ENCODE measurements at places on chromosomes 1 and 21.

GRCh38 chr1:205477759-205478247 is 22.0 kb upstream of the BLACAT1 start:
- DNase-seq: no peak

DNA sequence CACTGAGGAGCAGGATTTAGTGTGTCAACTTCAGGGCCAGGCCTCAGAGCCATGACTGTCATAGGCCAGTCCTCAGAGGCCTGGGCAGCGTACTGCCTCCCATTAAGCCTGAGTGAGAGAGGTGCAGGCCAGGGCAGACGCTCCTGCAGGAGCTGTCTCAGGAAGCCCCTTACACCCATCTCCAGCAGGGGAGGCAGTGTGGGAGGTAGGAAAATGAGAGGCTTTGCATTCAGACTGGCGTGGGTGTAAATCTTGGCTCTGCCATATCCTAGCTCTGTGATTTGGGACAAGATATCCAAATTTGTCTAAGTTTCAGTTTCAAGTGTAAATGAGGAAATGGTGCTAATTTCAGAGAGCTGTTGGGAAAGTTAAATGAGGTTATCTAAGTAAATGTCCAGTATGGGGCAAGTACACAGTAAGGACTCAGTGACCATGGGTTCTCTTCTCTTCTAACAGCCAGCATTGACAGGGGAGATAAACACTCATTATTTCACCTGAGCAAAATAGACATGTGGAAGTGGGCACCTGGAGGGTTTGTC is 184.1 kb downstream of the ZSCAN20 start:
- DNase-seq: no peak

GRCh38 chr1:72434070-72434469 is 151.7 kb upstream of the NEGR1 start:
- DNase-seq: no peak

GRCh38 chr1:6205849-6206519 is at the start of gene RNF207:
Gene RNF207, plus strand, starts transcription at chr1:6206119. Its CDS starts 417 bp downstream, at chr1:6206536.
- DNase-seq: peak; percentile 79

DNA sequence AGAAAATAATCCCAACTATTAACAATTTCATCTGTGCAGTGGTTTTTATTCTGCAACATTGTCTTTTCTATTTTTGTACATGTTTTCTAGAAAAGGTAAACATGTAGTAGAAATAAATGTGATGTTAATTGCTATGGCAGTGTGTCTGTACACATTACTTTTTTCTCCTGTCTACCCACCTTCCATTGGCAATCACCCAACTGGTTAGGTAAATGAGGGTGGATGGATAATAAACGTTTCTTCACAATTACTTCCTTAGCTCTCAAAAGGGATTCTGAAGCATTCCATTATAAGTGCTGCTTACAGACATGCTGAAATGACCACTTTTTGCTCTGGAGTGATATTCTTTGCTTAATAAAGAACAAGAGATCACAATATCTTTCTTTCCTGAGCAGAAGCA is 61.4 kb downstream of the MAGI3 start:
- DNase-seq: no peak

DNA sequence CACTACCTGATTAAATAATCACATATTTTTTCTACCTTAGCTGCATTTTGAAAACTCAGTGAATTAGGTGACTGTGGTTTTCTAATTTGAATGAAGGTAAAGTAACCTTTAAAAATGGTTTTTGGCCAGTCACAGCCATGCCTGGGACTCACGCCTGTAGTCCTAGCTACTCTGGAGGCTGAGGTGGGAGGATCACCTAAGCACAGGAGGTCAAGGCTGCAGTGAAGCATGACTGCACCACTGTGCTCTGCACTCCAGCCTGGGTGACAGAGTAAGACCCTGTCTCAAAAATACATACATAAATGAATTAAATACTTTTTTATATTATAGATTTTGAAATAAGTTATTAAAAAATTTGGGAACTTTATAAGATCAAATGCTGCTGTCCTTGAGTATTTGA is 5.7 kb downstream of the CNST start:
- DNase-seq: no peak
